ENCODE measurements at places on chromosomes 7 and 10.

DNA sequence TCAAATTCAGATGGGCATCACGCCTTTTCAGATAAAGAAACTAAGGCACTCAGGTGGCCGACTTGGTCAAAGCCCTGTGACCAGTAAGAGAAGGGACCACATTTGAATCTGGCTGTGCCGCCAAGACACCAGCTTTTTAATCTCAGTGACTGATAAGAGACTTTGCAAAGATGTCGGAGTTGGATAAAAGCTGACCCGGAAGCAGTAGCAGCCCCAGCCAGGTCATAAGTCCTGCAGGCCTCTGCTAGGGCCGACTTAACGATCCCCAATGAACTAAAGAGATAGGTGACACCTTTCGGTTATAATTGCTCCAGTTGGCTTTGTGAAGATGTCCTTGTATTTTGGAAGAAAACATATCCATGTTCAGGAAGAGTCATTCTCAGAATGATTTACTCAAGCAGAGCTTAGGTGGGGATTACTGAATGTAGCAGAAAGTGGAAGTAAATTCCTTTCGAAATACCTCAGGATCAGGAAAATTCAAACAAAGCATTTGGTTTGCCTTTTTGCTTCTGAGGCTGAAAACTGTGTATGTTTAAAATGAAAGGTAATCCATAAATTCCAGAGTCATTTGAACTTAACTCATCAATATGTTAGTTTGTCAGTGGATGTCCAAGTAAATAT, 164.2 kb upstream of the PITRM1 start:
- DNase-seq: no peak

GRCh38 chr10:12491491-12491890, 142.1 kb downstream of the CAMK1D start:
- no peak for DNase-seq

DNA sequence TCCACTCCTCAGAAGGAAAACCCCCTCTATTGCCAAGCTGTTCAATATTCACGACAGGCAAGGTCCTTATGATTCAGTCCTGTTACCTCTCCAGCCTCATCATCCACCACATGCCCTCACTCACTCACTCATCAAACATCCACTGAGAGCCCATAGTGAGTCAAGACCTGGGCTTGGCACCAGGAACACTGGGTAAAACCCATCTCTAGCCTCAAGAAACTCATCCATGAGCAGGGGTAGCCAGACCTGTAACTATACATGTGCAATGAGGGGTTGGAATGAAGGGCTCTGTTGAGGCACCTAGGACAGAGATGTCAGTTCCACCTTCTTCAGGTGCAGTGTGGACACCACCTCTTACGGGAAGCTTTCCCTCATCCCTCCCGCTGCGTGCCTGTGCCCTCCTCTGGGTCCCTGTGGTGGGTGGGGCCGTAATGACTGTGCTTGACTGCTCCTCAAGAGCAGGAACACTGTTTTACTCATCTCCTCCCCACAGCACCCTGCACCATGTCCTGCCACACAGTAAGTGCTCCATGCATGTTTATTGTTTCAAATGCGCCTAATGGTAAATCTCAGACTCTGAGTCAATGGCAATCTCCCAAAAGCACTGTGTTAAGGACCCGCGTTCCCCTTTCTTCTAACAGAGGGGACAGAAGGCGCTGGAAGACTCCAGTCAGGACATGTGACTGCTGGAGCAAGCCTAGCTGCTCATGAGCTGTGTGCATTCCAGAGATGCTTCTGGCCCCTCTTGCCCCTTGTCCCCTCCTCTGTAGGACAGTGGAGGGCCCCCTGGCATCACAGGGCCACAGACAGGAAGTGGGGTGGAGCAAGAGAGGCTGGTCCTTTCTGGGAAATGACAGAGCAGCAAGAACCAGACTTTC, 95.4 kb downstream of the HIPK2 start:
- no peak for DNase-seq

DNA sequence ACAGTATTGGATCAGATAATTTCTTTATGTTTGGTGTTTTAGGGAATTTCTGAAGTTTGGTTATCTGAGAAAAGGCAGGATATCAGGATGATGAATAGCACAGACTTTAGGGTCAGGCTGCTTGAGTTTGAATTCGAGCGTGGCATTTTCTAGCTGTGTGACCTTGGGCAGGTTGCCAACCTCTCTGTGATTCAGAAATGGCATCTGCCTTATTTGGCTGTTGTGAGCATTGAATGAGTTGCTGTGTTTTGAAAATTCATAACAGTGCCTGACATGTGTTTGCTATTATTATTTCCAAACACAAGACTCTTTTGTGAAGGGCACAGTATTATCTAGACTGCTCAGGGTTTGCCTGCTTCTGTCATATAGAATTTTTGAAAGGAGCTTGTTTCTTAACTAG, 66.9 kb downstream of the NXPH1 start:
- DNase-seq: no peak

DNA sequence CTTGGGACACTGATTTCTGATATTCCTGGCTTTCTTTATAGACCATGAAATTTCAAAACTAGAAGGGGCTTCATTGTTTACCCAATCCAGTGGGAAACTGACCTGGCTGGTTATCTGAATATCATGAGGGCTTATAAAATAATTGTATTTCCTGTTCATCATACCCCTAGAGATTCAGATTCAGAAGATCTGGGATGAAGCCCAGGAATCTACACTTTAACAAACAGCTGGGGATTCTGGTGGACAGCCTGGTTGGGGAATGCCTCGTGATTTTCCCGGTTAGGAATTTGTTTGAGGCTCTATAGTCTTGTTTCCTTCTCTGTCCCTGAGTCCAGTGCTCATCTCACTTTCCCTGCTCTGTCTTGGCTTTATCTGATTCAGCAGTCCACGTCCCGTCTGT, 110.3 kb downstream of the ADRA2A start:
- DNase-seq: no peak

DNA sequence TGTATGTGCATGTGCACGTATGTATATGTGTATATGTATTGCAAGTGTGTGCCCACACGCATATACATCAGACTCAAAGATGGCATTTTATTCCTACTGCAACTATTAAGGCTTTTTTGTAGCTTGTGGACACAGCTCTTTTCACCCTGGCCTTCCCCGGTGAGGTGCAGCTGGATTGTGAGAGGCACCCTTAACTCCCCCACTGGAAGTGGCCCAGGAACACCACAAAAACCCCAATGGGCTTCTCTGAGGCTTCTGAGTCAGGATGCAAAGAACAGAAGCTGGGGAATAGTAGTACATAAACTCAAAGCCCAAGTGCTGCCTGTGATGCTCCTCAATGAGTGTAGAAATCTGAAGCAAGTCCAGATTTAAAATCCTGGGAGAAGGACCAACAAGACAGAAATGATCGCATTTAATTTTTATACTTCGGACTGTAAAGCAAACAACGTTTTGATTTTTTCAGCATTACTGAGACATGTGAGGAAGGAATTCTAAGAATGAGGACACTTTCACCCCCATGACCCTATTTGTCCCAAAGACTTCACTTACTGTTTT, 369.2 kb upstream of the MGMT start:
- no peak for DNase-seq

- DNase-seq: no peak
Observed at GRCh38 chr10:69101451-69102095, 13.7 kb downstream of the SRGN start.
